ENCODE measurements at places on chromosomes 3 and 15.

DNA sequence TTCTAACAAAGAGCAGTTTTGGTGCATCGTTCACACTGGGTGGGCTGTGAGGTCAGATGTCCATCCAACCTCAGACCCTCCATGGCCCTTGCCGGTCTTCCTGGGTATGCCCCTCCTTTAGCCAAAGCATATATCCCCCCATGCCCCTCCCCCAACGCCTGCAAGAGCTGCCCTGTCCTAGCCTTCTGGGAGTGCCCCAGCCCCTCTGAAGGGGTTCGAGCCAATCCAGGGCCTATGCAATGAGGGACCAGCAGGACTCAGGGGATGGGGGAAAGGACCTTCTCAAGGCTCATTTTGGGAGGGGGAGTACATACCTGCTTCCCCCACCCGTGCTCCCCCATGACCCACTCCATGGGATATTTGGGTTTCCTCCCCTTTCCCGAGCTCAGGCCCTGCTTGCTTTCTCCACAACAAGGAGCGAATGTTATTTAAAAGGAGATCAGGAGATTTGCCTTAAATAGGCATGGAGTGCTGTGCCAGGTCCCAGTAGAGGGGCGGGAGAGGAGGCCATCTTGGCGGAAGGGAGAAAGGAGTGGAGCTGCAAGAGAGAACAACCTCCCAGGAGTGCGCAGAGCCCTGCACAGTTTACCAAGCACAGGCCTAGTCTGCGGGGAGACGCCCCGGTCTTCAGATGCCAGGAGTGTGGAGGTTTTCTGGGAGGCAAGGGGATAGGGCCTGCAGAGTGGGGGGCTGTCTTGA, 18.2 kb downstream of the PIF1 start:
- DNase-seq: no peak

DNA sequence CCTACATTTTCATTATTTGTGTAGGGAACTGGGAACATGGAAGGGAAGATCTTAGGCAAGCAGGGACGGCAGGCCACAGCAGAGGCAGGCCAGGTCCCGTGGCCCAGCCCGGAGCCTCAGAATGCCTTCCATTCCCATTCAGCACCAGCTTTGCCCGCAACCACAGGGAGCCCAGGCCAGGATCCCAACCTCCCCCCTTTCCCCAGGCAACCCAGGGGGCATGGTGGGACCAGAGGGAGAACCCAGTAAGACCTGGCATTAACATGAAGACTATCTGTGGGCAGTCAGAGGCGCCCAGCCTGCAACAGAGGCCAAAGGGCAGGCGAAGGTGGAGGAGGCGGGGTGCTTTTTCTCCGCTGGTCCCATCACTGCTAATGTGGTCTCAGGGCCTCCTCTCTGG, 135.6 kb downstream of the TPRA1 start:
- DNase-seq: no peak

DNA sequence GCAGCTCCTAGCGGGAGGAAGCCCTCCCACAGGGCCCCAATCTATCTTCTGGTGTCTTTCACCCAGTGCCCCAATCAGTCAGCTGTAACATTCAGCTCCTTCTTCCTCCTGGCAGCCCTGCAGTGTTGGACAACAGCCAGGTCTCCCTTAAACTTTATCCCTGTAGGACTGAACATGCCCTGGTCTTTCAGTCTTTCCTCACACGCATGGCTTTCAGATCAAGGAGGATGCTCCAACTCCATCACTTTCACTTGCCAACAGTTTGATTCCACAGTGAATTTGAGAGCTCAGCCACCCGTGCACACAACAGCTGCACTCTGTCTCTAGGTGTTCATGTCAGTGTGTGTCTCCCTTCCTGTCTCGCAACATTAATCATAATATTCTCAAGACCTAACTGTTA, 28.5 kb upstream of the LRRC34 start:
- no peak for DNase-seq

DNA sequence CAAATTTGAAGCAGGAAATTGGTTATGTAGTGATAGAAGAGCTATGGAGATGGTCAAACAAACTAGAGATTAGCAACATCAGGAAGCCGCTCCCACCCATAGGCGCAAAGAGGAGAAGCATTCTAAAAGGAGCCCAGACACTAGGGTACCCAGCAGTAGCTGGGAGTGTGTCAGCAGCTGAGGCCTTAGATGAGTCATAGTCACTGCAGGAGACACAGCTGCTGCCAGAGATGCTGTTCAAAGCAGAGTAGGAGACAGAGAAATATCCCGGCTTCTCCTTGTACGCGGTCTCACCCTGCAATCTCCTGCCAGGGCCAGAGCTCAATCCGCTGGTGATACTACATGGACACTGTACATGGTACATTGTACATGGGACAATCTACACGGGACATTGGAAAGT, 61.9 kb downstream of the VGLL3 start:
- DNase-seq: no peak

- no peak for DNase-seq
These were observed 417.8 kb upstream of the GBE1 start for GRCh38 chr3:82179291-82179690.

DNA sequence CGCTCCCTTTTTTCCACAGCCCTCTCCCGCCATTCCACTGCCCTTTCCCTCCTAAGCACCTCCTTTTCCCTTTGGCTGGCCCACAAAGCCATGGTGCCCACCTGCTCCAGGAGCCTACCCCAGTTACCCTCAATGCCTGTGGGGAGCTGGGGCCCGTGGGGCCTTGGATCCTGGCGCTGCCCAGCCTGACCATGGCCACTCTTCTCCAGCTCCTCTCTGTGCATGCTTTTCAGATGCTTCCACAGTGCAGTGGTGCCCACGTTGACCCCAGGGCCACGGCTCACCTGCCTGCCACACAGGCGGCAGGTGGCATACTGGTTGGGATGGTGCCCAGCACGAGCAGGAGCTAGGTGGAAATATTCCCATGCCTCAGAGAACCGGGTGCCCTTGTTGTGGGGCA, 1.5 kb downstream of the ZBED2 start:
- DNase-seq: no peak

DNA sequence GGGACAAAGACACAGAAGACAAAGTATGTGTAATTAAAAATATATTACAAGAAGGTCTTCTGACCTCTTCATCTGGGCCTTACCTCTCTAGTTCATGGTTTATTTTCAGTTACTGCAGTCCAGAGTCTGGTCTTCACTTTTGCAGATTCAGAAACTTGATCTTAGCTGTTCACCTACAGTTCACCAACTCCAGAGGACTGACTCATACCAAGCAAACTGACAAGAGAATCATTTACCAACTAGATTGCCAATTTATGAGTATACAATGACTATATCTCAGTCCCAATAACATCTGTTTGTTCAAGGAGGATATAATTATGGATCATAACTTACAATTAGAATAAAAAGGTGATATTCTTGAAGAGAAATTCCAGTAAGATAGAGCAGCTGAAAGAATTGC, 9.0 kb downstream of the P2RY1 start:
- no peak for DNase-seq

DNA sequence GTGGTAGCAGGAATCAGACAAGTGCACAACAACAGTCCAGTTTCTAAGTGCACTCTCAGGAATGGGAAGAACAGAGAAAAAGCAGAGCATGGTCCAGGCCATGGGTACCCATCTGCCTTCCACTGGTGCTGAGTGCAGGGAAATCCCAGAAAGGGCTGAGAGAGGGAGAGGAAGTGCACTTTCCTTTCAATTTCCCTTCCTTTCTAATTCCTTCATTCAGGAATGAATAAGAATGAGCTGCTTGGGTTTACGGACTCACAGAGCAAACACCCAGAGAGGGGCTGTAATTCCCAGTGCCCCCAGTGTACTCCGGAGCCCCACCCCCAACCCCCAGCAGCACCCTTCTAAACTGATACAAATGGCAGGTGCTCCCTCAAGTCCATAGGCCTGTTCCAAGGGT, 300.6 kb downstream of the FOXP1 start:
- no peak for DNase-seq

GRCh38 chr3:110816008-110816407, 255.6 kb upstream of the NECTIN3 start:
- DNase-seq: no peak
